T-helper 1 cell (primary cell): ENCODE measurements at places on chromosomes 16 and 17.

DNA sequence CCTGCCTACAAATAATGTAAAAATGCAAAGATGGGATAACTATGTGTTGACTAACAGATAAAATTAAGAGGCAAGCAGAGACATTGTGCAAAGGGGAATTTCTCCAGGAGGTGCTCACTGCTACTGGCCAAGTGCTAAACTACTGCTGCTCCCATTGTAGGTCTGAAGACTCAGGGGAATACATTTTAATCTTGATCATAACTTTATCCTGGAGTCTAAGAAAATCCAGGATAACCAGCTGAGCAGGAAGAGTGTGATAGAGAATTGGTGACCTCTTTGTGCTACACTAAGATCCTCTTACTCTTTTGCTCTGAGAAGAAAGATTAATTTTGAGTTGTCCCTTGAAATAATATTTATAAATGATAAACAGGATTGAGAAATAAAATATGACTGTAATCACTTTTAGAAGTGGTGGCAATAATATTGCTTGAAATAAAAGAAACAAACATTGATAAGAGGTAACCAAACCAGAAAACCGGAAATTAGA is 5.9 kb downstream of the RNF43 start:
- DNase-seq = no peak

- DNase-seq = no peak
Observed at GRCh38 chr17:78461799-78462053, 83.3 kb downstream of the PGS1 start.

- no peak for DNase-seq
Observed at GRCh38 chr17:53336281-53336680, 486.4 kb upstream of the KIF2B start.

- no peak for DNase-seq
Observed at GRCh38 chr16:69434066-69434465, 9.6 kb downstream of the CYB5B start.

DNA sequence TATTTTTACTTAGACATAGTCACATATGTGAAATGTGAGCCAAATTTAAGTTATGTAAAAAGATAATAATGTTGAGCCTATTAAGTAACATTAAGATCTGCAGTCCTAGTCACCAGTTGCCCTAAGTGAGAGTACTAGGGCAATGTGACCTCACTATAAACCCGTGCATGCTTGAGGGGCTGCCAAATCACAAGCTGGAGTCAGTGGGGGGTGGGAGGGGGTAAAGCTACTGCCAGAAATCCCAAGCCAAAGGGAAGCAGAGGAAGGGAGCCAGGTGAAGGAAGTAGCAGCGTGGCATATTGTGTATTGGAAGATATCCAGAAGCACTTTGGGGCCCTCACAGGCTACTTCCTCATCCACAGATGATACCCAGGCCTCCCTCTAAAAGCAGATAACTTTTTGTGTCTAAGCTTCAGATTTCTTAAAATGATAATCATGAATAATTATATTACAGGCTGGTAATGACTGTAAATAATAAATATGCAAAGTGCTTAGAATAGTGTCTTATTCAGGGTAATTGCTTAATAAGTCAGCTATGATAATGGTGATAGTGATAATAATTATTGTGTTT is 134.1 kb downstream of the CA10 start:
- no peak for DNase-seq

DNA sequence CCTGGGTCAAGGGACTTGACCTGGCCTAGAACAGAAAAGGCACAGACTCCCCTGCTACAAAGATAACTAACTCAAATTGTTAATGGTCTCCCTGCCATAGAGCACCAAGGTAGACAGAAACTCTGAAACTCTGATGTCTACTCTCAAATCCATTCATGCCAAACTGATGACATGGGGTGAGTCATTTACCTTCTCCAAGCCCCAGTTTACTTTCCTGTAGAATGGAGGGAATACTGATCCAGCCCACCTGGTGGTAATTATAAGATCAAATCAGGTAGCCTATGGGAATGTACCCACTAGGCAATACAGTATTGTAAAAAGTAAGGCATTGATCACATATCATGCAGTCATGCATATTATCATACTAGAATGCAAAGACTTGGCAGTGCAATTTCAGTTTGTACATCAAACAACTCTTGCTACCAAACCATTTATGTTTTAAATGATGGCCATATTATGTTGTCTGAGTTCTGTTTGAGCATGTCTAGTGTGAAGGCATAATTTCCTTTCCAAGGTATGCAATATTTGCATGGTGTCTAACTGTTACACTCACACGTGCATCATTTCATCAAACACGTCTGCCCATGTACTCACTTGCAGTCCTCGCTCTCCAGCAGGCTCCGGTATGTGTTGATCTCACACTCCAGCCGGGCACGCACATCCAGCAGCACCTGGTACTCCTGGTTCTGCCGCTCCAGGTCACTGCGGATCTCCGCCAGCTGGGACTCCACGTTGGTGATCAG is 3.0 kb downstream of the KRT31 start:
- no peak for DNase-seq

DNA sequence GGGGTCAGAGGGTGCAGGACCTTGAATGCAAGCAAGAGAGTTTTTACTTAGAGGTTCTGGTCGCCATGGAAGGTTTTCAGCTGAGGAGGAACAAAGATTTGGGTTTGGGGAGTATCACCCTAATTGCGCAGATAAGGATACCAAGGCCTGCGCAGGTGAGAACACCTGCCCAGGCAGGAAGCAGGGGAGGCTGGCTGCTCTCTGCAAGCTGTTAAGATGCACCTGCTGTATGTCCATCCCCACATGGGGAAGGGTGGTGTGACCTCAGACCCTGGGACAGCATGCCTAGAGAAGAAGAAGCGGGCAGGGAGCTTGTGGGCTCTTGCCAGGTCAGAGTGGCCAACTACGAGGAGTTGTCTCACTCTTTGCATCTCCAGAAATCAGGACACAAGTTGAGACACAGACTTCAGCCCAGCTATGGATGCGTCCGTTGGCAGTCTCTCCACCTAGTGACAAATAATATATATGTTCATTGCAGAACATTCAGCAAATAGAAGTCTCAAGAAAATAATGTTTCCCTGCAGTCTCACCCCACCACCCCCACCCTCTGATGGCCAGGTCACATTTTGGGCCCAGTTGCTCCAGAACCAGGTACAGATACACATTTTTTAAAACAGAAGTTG is 77.7 kb downstream of the SREBF1 start:
- no peak for DNase-seq

GRCh38 chr17:68641276-68642117 is 40.3 kb upstream of the FAM20A start:
- DNase-seq = no peak

DNA sequence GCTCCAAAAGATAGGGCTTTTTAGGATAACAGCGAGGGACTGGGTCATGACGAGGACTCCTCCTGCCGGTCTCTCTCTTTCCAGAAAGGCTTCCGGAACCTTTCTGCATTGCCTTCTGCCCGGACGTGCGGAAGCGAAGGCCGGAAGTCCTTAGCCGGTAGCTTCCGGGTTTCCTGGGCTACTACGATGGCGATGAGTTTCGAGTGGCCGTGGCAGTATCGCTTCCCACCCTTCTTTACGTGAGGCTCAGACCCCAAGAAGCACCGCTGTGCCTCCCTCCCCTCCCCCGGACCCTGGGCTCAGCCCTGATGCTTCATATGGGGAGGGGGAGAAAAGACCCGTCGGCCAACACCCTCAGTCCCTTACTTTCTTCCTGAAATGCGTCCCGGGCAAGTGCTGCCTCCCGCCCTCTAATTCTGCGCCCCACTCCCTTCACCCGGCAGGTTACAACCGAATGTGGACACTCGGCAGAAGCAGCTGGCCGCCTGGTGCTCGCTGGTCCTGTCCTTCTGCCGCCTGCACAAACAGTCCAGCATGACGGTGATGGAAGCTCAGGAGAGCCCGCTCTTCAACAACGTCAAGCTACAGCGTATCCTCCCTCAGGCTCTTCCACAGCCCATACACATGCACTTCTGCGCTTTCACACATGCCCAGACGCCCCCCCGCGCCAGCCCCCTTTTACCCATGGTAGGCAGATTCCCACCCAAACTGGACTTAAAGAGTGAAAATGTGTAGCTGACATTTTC is at the start of gene VPS25:
Gene VPS25 (plus strand): TSS at position 160 of the 746 bp plus-strand sequence. CDS start 27 bp downstream, at position 187.
- DNase-seq = peak; percentile 56

- peak; percentile 38 for DNase-seq
Observed at GRCh38 chr16:11312718-11313492, 31.8 kb upstream of the PRM1 start.

DNA sequence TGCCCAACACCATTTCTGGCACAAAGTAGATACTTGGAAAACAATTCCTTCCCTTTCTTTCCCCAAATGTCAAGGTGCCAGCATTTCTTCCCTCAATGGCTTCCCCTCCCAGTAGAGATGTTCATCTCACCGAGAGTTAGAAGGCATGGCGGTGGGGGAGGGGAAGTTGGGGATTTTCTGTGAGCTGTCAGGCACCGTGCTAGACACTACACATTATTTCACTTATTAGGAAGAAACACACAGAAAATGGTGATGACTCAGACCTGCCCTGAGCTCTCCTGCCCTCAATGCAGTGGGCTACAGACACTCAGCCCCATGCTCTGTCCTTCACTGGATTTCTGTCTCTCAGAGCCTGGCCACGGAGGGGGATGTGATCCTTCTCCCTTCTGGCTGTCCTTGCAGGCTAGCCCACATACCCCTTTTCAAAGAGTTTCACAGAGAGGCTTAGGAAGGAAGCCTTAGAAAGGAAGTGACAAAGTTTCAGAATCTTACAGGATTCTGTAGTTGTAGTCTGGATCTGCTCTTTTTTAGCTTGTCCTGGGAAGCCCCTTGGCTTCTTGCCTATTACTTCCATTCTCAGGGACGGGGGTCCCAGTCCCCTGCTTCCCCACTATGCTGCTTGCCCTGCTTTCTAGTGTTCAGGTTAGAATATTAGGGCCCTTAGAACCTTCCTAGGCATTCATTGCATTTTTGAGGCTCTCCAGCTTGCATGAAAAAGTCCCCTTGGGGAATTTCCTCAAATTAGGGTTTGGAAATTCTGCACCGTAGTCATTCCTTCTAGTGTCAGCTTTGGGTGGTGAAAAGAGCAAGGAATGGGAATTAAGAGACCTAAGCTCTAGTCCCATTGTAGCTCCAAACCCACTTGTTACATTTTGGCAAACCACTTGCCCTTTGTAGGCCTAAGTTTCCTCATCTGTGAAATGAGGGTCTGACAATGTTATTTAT is 12.2 kb upstream of the CCL5 start:
- no peak for DNase-seq

DNA sequence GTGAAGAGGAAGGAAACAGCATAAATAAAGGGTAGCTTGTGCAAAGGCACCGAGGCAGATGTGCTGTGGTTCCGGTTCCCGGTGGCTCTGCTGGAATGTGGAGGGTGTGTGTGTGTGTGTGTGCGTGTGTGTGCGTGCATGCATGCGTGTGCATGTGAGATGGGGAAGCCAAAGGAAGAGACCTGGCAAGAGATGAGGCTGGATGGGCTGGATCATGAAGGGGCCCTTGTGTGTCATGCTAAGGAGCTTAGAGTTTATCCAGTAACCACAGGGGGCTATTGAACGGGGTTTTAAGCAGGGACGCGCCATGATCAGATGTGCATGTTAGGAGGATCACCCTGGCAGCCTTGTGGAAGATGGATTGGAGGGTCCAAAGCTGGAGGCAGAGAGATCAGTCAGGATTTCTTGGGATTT is 8.3 kb downstream of the WSCD1 start:
- DNase-seq = no peak

GRCh38 chr16:58843675-58844074 is 109.6 kb upstream of the GOT2 start:
- DNase-seq = no peak

DNA sequence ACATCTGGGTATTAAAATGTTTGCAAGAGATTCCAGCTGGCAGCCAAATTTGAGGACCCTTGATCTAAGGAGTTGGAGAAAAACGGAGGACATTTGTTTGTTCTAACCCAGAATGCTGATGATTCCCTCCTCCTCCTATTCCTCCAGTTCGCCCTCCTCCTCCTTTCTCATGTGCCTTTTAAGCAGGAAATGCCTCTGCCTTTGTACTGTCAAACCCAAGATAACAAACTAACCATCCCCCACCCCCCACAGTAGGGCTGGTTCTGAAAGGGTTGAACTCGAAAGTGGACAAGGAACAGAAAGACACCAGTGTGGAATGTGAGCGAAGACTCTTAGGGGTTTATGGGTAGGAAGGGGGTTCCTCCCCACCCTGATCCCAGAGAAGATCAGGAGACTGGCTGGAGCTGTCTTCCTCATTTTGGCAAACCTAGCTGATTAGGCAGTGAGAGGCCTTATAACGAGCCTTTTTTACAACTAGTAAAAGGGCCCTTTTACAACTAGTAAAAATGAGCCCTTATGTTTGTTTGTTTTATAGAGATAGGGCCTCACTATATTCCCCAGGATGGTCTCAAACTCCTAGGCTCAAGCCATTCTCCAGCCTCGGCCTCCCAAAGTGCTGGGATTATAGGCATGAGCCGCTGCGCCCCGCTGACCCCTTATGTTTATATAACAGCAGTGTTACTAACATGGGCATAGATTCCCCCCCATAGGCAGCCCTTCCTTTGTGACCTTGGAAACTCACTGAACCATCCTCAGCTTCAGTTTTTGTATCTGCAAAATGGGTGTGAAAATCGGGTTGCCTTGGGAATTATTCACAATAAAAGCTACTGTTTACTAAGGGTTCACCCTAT is 975 bp downstream of the CHD9 start:
- no peak for DNase-seq

DNA sequence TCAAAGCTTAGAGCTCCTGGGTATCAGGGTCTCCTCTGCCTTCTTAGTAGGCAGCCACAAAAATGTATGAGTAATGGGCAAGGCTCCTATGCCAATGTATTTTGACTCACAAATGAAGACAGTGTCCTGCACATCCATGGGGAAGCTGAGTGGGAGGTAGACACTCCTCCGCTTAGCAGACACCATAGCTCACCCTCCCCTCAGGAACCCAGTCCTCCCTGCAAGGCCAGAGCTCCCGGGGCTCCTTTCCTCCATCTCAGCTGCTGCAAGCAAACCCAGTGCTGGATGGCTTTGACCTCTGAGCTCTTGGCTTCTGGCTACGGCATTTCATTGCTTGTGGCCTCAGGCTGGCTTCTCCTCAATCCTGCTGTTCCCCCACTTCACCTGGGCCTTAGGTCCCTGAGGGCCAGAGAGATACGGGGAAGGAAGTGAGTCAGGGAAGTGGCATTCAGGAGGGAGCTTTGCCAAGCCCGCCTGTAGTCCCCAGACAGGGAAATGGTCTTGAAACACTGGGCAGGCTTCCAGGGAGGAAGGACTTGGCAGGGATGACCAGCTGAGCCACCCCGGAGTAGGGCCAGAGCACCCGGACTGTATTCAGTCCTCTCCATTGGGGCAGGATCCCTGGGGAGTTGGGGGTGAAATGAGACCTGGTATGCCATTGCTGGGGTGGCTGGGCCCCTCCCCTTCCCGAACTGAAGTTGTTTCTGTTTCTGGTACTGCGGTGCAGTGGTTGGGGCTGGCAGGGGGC is 4.5 kb downstream of the ABCC3 start:
- DNase-seq = no peak
